ENCODE measurements at places on chromosomes 11 and 22.

DNA sequence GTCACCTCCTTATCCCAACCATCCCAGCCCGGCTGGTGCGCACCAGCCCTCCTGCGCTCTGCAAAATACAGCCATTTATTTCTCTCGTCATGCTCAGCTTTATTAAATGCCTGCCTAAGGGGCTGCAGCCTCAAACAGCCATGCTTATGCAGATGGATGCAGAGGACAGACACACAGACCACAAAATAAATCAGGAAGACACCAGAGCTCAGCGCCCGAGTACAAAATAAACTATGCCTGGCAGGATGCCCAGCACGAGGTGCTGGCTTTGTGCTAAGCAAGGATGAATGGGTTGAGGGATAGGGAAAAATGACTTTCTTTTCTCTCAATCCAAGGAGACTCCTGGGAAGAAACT is 70.5 kb downstream of the RPUSD4 start:
- DNase-seq, result no peak

GRCh38 chr11:70483077-70483861 is 84.9 kb downstream of the CTTN start:
- no peak for DNase-seq

DNA sequence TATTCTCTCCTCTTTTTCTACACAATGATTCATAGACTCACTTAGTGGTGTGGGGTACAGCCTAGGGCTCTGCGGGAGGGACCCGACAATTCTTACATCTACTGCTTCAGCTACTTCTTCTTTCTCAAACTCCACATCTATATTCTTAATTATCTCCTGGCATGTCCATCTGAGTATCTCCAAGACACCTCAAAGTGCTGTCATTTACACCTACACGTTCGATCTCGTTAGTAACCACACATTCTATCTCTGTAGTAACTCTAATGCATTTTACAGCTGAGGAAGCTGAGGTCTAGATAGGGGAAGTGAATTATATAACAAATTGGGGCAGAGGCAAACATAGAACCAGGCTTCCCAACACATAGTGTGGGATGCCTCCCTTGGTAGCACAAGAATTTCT is 27.7 kb upstream of the RRM1 start:
- no peak for DNase-seq

DNA sequence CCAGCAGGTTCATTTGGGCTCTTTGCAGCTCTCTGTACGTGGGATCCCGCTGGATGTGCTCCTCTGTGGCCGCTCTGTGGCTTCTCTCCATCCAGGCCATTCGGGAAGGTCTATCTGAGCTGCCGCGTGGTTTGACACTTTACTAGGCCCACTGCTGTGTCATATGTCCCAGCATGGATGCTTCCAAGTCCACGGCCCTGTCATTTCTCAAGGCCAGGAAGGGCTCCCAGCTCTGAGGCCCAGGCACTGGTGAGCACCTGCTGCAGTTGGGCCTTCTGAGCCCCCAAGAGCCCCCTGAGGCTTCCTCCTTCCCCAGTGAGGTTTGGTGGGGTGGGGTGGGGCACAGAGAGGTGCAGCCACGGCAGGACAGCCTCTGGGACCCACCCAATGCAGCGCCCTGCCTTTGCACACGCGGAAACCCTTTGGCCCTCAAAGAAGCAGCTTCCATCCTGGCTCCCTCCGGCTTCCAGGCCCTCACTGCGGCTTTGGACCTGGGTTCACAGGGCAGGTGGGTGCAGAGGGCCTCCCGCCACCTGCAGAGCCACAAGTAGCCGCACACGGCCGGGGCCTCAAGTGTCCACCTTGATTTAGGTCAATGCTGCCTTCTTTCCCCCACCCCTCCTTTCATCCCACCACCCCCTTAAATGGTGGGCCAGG is 44.5 kb upstream of the FGF3 start:
- DNase-seq, result no peak

DNA sequence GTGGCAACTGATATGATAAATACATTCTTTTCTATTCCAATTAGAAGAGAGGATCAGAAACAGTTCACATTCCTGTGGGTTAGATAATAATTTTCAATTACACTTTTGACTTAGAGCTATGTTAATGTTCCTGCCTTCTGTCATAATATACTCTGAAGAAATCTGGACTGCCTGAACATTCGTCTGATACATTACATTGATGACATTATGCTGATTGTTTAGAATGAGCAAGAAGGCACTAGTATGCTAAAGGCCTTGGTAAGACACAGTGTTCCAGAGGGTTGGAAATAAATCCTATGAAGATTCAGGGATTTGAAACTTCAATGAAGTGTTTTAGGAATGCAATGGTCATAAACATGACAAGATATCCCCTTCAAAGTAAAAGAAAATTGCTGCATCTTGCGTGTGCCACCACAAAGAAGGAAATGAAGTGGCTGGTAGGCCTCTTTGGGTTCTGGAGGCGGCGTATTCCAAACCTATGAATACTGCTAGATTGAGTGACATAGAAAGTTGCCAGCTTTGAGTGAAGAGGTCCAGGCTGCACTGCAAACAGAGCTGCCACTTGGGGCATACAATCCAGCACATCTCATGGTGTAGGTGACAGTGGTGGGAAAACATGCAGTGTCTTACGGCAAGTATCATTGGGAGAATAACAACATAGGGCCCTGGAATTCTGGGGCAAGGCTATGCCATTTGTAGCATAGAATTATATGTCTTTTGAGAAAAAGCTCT is 21.2 kb upstream of the PDE3B start:
- peak; percentile 53 for DNase-seq

DNA sequence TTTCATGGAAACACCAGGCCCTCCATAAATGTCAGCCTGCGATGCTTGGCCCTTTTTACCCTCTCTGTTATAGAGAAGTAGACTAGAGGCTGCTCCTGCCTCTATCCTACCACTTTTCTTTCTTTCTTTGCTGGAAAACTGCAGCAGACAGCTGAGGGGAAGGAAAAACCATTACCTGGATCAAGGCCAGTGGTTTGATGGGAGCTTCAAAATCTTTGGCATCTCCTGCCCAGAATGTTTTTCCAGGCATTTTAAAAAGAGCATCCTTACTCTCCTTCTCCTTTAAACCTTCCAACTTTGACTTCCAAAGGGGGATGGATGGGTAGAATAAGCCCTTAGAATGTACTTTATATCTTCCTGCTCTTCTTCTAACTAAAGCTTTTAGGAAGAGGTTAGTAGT is 44.9 kb downstream of the EXT2 start:
- no peak for DNase-seq
